Amniotic stem cell (primary cell): ENCODE measurements at places on chromosomes 3 and 15.
A peak's percentile ranks its signal among the peaks of the same experiment; 100 is the strongest.

DNA sequence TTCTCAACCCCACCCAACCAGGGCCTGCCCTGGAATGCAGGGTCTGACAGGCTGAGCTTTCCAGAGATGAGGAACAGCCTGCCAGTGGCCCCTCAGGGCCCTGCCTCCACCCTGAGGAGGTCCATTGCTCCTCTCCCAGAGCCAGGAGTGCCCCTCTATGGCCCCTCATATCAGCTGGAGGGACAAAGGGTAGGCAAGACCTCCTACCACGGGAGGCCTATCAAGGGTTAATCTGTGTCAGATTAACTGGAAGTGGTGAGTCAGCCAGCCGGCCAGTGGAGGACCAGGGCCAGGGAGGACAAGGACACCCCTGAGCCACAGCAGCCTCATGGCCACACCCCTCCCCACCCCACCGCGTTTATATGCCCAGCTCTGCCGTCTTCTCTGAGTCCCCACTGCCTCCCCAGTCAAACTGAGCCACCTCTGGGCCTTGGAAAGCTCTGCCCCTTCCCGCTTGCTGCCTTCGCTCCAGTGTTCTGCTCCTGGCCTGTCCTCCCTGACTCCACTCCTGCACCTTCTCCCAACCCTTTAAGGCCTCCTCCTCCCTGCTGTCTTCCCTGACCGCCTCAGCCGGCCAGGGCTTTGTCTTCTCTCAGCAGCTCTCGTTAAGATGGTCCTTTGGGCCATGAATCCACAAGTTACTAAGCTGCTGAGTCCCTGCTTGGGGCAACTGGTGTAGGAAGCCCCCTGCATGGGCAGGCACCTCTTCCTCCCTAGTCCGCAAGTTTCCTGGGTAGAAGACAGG, 6.5 kb downstream of the CCDC33 start:
- DNase-seq = no peak

- peak; percentile 16 for DNase-seq
Observed at GRCh38 chr3:86774082-86774691, 216.8 kb downstream of the VGLL3 start.

- no peak for DNase-seq
Observed at GRCh38 chr3:136437043-136437442, 186.9 kb downstream of the PCCB start.

DNA sequence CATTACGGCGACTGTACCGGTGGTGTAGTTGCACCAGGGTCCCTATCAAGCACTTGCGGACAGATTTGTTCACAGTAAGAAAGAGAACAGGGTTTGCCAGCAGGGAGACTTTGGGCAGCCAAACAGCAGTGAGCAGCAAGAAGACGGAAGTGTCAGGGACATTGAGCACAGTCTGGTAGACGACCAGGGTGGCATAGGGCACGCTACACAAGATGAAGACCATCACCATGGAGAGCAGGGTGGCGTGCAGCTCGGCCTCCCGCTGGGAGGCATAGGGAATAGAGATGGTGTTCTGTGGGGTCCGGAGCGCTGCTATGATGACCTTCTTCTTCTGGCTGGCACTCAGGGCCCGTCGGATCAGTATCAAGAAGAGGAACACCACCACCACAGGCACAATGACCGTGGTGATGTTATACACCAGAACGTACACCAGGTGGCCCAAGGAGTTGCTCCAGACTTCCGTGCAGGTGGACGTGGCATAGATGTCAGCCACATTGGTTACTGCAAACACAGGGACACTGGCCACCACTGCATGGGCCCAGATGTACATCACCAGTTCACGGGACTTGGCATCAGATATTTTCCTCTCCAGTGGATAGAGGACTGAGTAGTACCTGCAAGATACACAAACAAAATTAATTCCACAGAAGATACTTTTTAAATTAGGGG, 19.1 kb upstream of the FSIP1 start:
- no peak for DNase-seq

DNA sequence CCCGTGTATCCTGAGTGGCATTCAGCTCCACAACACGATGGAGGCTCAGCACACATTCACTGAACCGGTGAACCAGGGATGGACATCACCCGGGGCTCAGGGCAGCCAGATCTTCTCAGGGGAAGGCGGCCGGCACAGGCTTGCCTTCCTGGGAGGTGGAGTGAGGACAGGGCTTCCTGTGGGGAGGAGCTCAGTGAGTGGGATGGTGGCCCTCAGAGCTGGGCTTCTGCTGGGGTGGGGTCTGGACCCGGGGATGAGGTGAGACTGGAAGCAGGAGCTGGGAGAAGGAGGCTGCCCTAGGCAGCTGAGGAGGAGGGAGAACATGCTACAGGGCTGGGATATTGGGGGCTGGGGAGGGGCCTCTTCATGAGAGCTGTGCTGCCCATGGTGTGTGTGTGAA, 58.5 kb upstream of the PRR23E start:
- no peak for DNase-seq

- DNase-seq = peak; percentile 11
Observed at GRCh38 chr3:51637941-51638471, 33.0 kb upstream of the TEX264 start.

DNA sequence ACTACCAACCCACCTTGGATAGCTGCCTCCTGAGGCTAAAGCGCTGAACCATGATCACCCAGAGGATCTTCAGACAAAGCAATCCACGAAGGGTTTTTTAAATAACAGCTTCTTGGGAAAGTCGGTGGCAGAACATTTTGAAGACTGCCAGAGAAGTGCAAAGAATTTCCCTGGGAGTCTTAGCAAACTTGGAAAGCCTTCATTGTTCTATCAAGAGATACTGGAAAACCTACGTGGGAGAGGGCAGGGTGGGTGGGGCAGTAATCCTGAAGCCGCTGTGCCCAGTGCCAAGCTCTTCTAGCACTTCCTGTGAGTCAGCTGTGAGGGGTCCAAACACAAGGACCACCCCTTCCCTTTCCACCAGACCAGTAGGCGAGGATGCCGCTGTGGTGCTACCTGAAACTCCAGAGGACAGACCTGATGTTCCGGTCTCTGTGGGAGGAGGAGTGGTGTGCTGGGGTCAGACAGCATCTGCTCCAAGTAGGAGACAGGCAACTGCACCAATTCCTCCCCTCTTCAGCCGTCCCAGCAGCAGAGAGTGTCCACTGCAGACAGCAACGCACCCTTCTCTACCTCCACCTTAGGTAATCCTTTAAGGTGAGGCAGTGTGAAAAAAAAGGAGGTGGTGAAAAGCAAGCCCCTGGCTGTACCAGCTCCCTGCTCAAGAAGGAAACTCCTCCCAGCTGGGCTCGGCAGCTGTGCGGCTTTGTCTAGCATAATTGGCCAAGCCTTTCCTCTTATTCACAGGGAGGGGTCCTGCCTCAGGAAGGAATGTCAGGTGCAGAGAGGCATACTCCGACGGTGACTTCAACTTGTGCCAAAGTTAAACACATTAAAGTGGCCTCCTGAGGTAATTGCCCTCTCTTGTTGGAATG, 99.0 kb downstream of the TMCC1 start:
- no peak for DNase-seq

GRCh38 chr3:173936316-173936715, 538.8 kb downstream of the NLGN1 start:
- no peak for DNase-seq

- peak; percentile 37 for DNase-seq
Observed at GRCh38 chr3:112390783-112391641, 58.1 kb downstream of the CD200 start.

- DNase-seq = no peak
Observed at GRCh38 chr15:79117442-79118204, 27.0 kb upstream of the RASGRF1 start.

DNA sequence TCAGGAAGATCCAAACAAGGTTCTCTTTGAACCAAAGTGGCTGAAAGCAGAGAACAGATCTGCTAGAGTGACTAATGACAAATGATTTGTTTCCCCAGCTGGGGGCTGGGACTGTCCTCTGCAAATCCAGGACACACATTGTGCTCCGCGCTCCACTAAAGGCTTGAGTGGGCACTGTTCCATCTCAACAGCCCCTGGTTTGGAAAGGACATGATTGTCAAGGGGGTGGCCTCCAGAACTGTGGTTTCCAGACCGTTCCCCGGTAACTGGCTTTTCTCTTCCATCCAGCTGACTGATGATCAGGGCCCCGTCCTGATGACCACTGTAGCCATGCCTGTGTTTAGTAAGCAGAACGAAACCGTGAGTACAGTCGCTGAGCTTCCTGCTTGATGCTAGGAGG, 91.0 kb downstream of the LRTM1 start:
- DNase-seq = no peak

- no peak for DNase-seq
Observed at GRCh38 chr15:57559875-57560274, 31.8 kb upstream of the MYZAP start.

- DNase-seq = no peak
Observed at GRCh38 chr3:138355071-138355470, 6.7 kb downstream of the MRAS start.

DNA sequence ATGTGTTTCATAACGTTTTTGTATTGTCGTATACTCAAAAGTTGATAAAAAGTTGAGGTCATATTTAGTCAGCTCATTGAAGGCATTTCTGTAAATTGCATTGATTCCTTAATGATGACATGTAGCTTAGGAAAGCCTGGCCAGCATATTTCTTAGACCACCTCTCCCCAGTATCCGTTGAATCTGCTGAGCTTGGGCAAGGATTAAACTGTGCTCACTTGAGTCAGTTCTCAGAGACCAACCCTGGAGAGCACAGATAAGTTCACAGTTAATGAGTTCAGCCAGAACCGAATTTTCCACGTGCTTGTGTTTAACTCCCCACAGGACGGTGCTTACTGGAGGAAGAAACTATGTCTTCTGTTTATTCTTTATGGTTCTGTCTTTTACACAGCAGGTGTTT, 132.7 kb downstream of the SLC25A26 start:
- DNase-seq = no peak

GRCh38 chr3:126573492-126574117, 14.9 kb upstream of the C3orf22 start:
- DNase-seq = no peak

- DNase-seq = no peak
Observed at GRCh38 chr15:33402600-33402999, 91.8 kb downstream of the RYR3 start.

- no peak for DNase-seq
Observed at GRCh38 chr3:123201223-123201556, 553 bp upstream of the SEC22A start.

GRCh38 chr3:180142041-180142440, 105.3 kb upstream of the PEX5L start:
- no peak for DNase-seq

- no peak for DNase-seq
Observed at GRCh38 chr15:90286678-90287077, 21.2 kb downstream of the NGRN start.

DNA sequence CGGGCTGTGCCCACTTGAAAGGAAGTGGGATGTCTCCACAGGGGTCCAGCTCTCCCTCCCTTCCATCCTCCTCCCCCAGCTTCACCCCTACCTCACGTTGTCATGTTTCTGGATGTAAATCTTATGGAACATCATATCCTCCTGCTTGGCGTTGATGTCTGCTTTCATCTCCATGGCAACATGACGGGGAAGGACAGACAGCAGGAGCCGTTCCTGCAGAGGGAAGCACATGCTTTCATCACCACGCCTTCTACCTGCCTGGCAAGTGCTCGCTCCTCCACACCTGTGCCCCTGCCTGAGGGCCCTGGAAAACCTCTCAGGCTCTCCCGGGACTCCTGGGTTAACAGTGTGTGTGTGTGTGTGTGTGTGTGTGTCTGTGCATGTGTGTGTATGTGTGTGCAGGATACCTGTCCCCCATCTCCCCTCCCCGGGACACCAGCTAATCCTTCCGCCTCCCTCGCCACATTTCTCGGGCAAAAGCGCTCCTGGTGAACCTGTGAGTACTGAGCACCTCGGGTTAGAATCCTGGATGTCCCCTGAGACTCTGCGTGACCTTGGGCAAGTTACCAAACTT, 101.1 kb downstream of the ADCY5 start:
- no peak for DNase-seq

- peak; percentile 85 for DNase-seq
Observed at GRCh38 chr3:141302364-141303141, 65.8 kb upstream of the ZBTB38 start.

DNA sequence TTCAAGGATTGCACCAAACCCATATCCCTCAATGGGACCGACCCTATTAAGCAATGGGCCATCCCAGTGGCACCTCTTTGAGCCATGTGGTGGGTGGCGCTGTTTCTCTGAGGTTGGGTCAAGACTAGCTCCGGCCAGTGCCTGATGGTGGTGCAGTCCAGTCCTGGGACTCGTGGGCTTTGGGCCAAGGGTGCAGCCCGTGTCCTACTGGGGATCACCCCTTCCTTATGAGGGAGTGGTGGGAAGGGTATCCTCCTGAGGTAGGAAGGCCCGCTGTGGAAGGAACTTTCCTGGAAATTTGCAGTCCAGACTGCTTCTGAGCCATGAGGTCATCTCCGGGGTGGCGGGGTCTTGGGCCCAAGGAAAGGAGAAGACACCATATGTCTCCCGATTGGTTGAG, 231.6 kb downstream of the SNRPN start:
- no peak for DNase-seq

DNA sequence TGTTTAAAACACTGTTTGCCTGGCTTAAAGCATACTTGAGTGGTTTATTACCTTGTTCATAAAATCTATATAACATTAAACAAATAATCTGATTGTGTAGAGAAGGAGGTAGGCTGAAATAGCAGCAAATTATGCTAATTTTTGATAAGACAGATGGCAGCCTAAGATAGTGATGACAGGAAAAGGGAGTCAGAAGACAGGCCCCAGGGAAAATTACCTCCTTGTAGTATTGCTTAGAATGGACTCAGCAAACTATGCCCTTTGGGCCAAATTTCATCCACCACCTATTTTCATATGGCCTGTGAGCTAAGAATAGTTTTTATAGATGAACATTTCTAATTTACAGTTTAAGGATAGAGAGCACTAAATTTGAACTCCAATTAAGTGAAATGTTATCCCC, 37.8 kb downstream of the CHD2 start:
- no peak for DNase-seq

DNA sequence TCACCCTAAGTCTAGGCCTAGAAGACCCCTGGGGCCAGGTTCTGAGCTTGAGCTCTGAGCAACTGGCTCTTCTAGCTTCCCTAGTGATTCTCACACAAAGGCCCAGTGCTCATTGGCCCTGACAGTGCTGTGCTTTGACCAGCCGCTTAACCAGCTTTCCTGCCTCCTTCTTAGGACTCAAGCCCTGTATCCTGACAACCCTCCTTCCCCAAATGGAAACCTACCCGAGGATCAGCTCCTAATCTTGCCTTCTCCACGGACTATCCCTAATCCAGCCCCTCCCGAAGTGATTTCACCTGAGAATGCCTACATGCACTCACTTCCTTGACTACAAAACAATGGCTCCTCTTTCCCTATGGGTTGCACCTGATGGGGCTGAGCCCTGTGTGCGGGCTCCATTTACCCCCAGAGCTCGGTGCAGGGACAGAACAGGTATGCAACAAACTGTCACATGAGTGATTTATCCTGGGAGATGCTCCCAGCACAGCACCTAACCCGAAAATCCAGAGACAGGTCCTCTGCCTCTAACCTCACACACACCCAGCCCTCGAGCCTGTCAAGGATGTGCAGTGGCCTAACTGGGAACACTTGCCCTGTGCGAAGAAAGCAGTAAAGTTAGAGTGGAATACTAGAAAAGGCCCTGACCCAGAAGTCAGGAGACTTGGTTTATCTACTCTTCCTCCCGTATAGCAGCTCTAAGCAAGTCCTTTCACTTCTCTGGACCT, 2.3 kb downstream of the MEGF11 start:
- DNase-seq = no peak
